Activated CD8-positive, alpha-beta memory T cell treated with anti-CD3 and anti-CD28 coated beads for 24 hours (primary cell): ENCODE measurements at places on chromosomes 11 and 22.
A peak's percentile ranks its signal among the peaks of the same experiment; 100 is the strongest.

DNA sequence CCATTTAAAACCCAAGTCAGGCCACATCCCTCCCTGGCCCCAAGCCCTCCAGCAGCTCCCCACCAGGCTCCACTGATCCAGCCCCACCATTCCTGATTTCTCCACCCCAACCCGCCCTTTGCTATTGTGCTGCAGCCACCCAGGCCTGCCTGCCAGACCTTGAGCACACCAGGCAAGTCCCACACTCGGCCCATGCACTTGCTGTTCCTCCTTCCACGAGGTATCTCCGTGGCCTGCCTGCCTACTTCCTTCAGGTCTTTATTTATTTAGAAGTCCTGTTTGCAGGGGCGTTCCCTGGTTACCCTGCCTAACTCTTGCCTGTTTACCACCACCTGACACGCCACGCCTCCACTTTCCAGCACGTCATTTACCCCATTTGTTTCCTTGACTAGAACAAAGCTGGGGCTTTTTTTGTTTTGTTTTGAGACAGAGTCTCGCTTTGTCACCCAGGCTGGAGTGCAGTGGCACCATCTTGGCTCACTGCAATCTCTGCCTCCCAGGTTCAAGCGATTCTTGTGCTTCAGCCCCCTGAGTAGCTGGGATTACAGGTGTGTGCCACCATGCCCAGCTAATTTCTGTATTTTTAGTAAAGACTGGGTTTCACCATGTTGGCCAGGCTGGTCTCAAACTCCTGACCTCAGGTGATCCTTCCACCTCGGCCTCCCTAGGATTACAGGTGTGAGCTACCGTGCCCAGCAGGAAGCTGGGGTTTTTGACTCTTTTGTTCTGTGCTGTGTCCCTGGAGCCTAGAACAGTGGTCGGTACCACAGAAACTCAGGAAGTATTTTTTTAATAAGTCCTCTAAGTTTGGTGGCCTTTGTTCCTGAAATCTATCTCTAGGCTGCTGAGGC lies 6.7 kb downstream of the CENPM start:
- DNase-seq, result peak; percentile 91

- no peak for DNase-seq
These were observed 84.4 kb downstream of the CD44 start for GRCh38 chr11:35223371-35223796.

DNA sequence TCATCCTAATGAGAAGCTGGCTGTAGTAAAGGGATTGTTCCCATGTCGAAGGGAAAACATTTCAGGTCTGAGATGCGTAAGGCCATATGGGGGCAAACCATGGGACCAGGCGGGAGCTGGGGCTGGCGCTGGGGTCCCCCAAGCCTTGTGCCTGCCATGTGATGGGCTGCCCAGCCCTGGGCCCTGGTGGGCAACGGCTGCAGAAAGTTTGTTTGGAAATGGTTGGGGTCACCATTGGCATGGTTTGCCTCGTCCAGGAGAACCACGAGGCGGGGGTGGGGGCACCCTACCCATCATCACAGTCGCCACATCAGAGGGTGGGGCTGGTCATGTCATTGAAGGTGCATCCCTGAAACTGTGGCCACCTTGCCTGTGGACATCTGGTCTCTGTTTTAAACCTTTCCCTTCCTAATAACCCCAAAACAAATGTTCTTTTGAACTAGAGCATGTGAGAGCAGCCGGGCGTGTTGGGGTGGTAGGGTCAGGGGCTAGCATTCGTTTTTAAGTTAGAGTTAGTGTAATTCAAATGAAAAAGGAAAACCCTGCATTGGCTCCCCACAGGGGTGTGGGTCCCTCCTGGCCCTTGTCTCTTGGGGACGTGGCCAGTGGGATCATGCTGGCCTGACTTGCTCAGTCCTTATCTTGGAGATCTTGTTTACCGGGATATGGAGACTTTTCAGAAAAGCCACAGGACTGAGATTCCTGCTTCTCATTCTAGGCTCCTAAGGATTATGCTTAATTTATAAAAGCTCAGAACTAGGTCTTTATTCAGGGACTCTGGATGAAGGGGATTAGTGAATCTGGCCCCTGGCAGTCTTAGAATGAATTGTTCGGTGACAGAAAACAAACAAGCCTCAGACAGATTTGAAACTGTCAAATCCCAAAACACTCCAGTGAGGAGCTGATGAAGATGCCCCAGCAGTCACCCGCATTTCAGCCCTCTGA lies 98.5 kb downstream of the CTTN start:
- DNase-seq, result no peak

GRCh38 chr11:118144301-118145268 lies 8.0 kb downstream of the SCN4B start:
- DNase-seq, result no peak

DNA sequence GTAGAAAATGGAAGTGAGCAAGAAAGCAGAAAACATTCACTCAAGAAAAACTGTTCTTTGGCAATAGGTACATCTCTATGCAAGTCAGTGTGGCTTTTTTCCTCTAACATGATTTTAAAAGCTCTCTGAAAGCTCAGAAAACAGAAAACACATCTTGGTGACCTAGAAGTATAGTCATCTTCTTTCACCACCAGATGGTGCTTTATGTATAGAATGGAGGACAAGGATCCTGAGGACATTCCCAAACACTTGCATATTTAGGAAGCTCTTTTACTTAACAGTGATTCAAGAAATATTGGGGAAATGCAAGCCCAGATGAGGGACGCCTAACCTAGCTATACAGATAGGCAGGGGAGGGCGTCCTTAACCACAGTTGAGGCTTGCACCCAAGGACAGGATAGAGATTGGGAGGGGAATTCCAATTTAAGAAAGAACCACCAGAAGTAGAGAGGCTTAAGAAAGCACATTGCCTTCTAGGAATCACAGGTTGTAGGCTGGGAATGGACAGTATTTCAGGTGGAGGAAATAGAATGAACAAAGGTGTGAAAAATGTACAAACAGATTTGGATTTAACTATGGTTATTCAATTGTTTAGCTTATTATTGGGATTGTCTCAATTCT lies 13.8 kb upstream of the CCDC81 start:
- DNase-seq, result no peak

DNA sequence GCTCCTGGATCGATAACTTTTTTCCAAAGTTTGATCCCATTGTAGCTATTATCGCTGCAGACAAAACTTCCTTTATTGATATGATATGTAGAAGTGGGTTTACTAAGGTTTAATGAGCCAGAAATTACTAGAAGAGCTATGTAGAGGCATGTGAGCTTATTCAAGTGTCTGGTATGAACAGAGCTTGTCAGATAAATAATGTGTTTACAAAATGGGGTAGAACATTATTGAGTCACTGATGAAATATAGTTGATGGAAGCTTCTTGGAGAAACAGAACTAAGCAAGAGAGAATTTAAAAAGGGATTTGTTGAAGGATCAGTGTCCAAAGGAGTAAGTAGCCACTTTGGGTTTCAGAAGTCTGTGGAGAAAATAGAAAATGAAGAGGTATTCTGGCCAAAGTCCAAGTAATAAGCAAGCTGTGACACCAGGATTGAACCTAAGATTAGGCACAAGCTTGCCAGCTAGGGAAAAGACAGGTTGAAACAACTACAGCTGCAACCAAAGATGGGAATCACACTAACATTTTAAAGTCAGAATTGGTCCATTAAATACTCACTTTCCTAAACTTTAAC lies 104.3 kb downstream of the MAML2 start:
- DNase-seq, result no peak

- DNase-seq, result no peak
These were observed 126.6 kb downstream of the BUD13 start for GRCh38 chr11:116646191-116646590.

- DNase-seq, result peak; percentile 78
These were observed 8.2 kb downstream of the PDGFB start for GRCh38 chr22:39236321-39237317.

DNA sequence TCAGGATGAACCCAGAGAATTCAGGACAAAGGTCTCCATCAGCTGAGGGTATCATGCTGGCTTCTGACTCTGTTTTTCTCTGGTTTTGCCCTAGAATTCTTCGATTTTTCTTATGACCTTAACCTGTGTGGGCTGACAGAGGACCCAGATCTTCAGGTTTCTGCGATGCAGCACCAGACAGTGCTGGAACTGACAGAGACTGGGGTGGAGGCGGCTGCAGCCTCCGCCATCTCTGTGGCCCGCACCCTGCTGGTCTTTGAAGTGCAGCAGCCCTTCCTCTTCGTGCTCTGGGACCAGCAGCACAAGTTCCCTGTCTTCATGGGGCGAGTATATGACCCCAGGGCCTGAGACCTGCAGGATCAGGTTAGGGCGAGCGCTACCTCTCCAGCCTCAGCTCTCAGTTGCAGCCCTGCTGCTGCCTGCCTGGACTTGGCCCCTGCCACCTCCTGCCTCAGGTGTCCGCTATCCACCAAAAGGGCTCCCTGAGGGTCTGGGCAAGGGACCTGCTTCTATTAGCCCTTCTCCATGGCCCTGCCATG lies 16.8 kb downstream of the SERPING1 start:
- DNase-seq, result no peak
